ENCODE measurements at places on chromosomes 7 and 10.

DNA sequence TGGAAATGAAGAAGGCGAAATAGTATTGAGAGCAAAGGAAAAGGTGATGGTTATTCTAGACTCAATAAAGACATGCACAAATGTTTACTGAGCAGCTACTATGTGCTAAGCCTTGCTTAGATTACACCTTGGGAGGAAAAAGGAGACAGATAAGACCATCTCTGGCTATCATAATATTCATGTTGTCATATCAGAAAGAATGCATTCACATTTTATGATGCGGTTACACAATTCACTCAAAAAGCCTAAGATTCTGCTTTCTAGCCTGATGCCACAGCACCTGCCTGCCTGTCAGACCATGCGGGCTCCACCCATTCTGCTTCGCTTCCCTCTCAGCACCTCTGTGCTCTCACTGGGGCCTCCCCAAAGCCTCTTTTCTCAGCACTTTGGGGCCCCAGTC, 100.9 kb downstream of the JCAD start:
- no peak for DNase-seq

DNA sequence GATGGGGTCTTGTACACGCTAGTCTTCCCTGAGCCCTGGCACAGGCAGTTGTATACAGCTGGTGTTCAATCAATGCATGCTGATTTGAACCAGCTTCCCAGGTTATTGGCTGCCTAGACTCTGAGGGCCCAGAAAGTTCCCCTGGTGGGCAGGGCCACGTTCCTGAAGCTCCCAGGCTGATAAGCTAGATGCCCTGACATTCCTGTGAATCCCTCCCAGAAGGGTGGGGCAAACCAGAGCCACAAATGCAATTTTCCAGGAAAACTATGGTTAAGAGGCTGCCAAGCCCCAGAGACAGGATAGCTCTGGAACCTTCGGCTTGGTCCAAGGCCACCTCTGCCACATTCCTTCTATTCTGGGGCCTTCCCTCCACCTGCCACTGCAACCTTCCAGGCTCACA, 78.2 kb downstream of the FAM53B start:
- DNase-seq: no peak

DNA sequence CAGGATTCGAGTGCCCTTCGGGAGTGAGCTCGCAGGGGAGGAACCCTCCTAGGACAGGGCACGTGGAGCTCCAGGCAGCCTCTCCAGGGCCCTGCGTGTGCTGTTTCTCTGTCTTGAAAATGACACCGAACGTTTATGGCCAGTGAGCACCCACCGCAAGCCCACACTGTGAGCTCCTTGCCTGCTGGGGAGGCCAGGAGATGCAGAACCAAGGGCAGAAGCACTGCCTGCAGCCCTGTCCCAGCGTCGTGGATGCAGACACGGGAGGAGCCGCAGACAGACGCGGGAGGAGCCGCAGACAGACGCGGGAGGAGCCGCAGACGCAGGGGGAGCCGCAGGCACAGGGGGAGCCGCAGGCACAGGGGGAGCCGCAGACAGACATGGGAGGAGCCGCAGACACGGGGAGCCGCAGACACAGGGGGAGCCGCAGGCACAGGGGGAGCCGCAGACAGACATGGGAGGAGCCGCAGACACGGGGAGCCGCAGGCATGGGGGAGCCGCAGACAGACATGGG, 314.4 kb downstream of the PTPRN2 start:
- DNase-seq: no peak

DNA sequence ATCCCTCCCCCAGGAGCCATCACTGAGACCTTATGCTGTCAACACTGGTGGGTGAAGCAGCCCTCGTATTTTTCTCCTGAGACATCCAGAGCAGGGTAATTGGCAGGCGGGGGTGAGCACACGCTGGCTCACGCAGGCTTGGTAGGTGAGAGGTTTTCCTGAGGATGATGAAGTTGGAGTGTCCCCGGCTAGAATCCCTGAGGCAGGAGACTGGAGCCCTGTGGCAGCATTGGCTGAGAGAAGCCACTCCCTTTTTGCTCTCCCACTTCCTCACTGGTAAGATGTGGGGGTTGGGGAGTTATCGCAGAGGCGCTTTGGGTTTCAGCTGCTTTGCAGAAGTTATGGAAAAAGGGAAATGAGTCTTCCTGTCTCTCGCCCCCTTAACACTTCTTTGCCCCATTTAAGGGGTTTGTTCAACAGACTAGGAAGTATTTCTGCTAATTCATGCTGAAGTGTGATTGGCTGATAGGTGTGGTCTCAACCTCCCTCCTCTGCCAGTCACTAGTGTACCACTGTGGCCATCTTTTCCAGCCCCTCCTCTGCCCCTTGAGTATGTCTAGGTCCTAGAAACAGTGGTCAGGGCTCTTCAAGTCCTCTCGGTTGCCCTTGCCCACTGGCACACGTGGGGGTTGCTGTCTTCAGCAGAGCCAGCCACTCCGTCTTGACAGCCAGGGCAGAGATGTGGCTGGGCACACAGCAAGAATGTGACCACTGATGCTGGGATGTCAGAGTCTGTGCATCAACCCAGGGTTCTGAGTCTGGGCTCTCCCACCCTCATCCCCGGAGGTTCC, 5.7 kb downstream of the ARPC1B start:
- DNase-seq: no peak

- DNase-seq: no peak
Measured at GRCh38 chr7:21718391-21718790, 175.6 kb downstream of the DNAH11 start.

- DNase-seq: no peak
Measured at GRCh38 chr7:127620406-127621233, 2.7 kb upstream of the PAX4 start.

GRCh38 chr7:110960811-110961210, 130.1 kb upstream of the LRRN3 start:
- no peak for DNase-seq

DNA sequence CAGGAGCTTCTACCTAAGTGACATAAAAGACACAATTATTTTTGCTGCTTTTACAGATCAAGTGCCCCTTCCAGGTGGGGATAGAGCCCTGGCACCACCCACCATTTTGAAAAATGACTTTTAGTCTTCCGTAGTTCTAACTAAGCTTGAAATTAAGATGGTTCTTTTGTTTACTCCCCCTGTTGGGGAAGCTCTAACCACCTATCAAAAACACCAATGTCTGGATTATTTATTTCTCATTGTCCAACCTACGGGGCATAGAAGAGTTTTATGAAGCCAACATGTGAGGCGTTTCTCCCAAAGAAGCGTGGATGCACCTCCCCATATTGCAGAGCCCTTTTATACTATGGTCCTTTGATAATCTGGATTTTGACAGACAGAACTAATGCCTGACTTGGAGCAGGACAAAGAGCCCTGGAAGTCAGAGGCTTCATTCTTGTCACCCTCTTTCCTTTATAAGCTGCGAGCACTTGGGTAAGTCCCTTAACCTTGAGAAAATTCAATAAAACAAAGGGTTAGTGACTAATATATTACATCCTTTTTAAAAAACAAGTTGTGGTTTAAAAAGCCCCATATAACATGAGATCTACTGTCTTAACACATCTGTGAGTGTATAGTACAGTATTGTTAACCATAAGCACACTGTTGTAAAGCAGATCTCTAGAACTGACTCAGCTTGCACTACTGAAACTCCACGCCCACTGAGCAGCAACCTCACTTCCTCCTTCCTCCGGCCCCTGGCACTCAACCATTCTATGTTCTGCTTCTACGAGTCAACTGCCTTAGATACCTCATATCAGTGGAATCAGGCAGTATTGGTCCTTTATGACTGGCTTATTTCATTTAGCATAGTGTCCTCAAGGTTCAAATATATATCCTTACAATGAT, 67.5 kb downstream of the ATXN7L1 start:
- DNase-seq: no peak

Measured in NCI-H1694 (cell line).